ENCODE measurements at places on chromosomes 7 and 10.

GRCh38 chr10:104580774-104581675 lies 60.1 kb upstream of the SORCS3 start:
- DNase-seq = peak; percentile 73

DNA sequence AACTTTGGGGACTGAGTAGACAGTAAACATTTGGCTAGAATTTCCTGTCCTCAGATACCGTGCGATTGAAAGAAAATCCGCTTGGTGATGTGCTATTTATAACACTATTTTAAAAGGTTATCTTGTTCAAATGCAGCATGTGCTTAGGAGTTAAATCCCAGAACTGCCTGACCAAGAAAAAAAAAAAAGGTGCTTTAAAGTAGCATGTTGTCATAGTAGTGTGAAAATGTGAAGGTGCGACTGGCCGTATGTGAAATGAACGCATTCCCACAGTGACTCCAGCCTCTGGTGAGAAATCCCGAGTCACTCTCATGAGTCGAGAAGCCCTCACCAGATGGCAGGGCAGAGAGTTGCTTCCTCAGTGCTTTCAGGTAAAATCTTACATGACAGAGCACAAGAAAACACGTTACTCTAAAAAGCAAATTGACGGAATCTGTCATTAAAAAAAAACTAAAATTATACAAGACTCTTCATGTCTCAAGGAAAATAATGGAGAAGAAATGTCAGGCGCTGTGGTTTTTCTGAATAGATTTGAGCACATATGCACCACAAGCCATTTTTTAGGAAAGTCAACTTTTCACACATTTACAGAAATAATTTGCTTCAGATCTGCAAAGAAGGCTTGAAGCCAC lies 18.4 kb upstream of the KLF6 start:
- DNase-seq = no peak

DNA sequence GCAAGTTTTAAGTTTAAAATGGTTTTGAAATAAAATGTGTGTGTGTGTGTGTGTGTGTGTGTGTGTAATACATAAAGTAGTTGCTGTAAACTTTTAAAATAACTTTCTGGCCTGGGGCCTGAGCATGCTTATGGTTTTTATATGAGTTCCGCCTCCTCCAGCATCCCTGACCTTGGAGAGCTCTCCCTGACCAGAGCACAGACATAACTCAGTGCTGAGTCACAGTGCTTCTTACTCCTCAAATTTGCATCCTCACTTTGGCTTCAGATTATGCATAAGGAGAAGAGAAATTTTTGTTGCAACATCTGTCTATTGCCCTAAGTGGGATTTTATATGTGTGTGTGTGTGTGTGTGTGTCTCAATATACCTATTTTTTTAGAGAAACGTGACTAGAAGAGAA lies 200.8 kb downstream of the ELMO1 start:
- no peak for DNase-seq

DNA sequence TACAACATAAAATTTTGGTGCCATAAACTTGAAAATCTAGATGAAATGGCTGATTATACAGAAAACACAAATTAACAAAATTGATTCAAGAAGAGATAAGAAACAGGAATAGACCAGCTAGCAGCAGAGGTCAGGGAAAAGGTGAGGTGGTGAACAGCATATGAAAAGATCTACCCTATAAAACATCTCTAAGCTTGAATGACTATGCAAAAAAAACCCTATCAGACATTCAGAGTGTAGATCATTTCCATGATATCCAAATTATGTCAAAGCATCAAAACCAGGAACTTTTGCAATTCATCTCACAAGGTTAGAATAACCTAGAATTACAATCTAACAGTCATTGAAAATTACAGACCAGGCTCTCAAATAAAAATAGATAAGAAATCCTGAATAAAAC lies 14.6 kb upstream of the BPGM start:
- DNase-seq = no peak

- peak; percentile 76 for DNase-seq
These were observed 105.9 kb upstream of the ANLN start for GRCh38 chr7:36283711-36284130.

DNA sequence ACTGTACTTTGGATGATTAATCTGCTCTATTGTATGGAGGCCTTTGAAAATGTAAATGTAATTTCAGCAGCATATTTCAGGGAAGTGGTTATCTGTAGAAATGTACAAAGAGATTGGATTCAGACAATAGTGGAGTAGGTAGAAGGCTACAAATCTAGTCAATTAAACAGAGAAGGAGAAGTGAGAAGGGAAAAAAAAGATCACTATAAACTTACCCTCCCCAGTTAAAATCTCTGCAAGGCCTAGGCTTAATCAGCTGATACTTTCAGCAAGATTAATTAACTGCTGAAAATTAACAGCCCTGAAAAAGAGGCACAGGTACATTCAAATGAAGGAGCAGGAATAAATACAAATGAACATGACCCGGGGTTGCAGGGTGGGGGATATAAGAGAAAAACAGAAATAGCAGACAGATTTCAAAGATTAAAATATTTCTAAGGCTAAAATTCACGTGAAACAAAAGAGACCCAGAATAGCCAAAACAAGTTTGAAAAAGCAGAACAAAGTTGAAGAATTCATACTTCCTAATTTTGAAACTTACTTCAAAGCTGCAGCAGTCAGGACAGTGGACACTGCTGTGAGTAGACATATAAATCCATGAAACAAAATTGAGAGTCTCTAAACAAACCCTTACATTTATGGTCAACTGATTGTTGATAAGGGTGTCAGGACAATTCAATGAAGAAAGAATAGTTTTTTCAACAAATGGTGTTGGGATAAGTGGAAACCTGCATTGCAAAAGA lies 96.0 kb downstream of the NRCAM start:
- DNase-seq = no peak

DNA sequence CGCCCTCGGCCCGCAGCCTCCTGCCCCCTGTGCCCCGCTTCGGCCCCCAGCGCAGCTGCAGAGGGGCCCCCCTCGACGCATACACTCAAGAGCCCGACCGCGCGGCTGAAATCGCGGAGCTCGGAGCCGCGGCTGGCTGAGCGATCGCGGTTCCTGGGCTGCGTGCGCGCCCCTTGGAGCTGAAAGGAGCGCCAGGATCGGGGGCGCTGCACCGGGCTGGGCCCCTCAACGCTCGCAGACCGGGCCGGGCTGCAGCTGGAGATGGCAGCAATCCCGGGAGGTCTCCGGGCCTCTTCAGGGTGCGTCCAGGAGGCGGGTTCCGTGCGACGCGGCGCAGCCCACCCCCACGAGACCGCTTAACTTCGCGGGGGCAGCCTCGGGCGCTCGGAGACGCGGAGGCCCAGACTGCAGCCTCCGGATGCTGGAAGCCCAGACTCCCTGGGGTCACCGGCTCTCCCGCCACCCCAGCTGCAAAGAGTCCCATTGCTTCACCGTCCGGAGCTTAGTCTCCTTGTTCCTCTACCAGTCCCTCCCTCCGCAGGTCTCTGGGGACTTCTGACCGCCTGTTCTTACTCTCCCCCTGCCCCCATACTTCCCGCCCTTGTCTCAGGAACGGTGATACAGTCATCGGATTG lies 73.0 kb upstream of the LRRC4 start:
- DNase-seq = no peak

DNA sequence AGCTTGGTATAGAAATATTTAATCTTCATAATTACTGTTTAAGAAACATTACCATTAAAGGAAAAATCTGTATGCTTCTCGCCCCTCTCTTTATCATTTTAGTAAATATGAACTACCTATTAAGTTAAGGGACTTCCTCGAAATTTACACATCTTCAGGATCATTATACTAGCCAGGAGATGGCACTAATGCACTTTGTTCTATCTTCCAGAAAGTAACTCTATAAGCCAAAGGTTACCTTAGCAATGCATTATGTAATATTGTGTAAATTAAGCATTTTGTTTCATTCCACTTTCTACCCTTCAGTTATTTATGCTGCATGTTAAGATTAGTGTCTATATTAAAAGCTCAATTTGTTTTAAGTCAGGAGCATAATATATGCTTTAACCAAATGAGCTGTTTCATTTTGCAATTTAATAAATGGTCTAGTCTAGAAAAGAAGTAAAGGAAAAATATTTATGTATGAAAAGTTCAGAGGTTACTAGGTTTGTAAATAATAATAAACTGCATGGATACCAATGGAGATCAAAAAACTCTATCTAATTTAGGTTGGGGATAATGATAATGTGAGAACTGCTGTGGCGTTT lies 128.5 kb downstream of the ANKRD7 start:
- DNase-seq = peak; percentile 63

GRCh38 chr7:484356-485101 lies 35.1 kb downstream of the PDGFA start:
- no peak for DNase-seq

- DNase-seq = no peak
These were observed 212.1 kb downstream of the DGKB start for GRCh38 chr7:14690486-14690885.

DNA sequence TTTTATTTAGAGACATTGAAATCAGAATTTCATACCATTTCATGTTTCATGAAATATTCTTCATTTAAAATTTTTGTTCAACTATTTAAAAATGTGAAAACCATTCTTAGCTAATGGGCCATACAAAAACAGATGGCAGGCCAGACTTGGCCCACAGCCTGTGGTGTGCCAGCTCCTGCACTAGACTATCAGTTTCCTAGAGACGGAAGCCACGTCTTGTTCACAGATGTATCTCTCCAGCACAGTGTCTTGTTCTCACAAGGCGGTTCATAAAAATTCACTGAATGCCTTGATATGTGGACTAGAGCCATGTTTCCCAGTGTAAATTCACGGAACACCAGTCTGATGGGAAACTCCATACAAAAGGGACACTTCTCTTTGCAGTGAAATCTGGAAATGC lies 216.0 kb downstream of the KCNMA1 start:
- DNase-seq = no peak

- no peak for DNase-seq
These were observed 1.9 kb downstream of the APBB1IP start for GRCh38 chr10:26440088-26440470.

DNA sequence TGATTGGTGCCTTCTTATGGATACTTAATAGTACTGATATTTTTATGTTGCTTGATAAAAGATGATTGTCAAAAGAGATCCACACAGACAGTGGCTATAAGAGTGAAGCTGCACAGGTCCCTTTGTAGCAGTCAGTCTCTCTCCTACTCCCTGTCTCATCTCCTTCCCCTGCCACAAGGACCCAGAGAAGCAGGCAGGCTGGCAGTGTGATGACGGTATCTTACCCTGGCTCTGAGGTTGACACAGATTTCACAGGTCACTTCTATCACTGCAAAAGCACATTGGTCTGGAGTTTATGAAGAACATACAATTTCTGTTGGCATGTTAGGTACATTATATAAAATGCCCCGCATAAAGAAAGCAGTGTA lies 64.4 kb upstream of the AHR start:
- peak; percentile 19 for DNase-seq

DNA sequence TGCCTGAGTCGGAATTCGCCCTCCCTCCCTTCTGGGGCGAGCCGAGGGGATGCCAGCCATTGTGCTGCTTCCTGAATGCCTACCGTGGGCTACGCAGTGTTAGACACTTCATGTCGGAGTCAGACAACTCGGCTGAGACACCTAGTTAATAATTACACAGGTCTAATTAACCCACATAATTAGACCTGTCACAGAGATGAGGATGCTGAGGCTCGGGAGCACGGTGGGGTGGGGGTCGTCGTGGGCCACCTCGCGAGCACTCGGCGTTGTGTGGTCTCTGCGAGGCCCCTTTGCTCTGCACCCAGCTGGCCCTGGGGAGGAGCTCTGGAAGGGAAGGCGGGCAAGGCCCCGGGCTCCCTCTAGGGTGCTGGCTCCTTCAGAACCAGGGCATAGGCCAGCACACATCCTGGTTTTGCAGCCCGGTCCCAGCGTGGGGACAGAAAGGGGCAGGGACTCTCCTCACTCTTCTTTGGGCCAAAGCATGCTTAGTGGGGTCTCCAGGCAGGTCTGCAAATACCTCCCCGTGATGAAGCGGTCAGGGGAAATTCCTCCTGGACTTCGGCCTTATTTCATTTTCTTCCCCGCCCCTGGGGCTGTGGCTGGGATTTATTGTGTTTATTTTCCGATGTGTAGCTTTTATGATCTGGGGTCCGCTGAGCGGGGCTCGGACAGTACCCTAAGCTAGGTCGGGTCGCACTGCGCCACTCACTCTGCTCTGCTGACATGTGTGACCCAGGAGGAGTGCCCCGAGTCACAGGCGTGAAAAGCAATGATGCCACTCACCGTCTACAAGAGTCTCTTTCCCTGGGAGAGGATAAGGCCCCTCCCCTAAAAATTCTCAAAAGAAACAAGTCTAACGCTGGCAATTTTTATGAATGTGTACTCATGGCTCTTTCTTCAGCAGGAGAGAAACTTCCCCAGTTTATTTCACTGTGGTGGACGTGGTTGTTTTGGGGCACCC lies 4.9 kb upstream of the FOXL3 start:
- no peak for DNase-seq

- no peak for DNase-seq
These were observed 1.4 kb downstream of the CPXM2 start for GRCh38 chr10:123890226-123890625.

GRCh38 chr7:129824291-129825208 lies 128.2 kb downstream of the UBE2H start:
- DNase-seq = peak; percentile 56

DNA sequence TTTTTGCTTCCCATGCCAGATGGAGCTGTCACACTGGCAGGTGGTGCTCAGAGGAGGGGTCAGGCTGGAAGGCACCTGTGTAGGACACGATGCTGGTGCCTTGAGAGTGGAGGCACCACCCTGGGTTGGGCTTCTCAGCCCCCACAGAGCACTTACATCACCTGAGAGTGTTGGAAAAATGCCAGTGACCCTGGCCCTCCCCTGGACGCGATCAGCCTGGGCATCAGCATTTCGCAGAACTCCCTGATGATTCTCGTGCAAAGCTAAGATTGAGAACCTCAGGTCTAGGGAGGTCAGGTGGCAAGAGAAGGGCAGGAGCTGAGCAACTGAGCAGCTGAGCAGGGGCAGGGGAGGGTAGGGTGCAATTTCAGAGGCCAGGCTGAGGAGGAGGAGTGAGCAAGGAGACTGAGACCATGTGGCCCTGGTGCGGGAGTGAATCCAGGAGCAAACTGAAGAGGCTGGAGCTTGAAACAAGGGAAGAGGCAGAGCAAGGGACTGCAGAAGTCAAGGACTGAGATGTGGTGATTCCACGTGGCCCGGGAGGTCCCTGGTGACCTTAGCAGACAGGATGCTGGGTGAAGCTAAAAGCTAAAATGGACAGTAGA lies 24.7 kb upstream of the GRID1 start:
- peak; percentile 25 for DNase-seq

- DNase-seq = peak; percentile 92
These were observed 11.1 kb upstream of the DNMBP start for GRCh38 chr10:100020886-100021253.

DNA sequence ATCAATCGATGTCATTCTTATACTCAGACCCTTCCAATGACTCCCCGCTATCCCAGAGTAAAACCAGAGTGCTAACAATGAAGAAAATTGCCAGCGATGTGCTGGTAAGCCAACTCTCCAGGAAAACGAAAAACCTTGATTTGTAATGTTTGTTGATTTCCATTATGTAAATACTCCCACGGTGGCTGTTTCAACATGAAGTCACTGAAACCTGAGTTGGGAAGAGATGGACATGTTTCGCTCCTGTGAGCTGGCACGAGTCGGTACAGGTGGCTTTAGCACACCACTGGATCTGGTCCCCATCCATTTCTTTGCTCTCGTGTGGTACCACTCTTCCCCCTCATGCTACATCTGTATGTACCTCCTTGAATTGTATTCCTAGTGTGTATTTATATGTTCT lies 52.9 kb downstream of the AP3M1 start:
- no peak for DNase-seq

Measured in NAMALWA (cell line).